ENCODE measurements at places on chromosomes 16 and 17. TPM values are rescaled to one million over a fixed set of nuclear protein-coding genes. Genes with fewer than 3 reads are reported as not detected.

DNA sequence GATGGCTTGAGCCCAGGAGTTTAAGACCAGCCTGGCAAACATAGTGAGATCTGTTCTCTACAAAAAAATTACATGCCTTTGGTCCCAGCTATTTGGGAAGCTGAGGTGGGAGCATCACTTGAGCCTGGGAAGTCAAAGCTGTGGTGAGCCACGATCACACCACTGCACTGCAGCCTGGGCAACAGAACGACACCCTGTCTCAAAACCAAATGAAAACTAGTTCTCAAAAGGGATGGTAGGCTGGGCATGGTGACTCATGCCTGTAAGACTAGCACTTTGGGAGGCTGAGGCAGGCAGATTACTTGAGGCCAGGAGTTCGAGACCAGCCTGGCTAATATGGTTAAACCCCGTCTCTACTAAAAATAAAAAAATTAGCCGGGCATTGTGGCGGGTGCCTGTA is 31.1 kb downstream of the PPM1D start:
- DNase-seq = no peak

DNA sequence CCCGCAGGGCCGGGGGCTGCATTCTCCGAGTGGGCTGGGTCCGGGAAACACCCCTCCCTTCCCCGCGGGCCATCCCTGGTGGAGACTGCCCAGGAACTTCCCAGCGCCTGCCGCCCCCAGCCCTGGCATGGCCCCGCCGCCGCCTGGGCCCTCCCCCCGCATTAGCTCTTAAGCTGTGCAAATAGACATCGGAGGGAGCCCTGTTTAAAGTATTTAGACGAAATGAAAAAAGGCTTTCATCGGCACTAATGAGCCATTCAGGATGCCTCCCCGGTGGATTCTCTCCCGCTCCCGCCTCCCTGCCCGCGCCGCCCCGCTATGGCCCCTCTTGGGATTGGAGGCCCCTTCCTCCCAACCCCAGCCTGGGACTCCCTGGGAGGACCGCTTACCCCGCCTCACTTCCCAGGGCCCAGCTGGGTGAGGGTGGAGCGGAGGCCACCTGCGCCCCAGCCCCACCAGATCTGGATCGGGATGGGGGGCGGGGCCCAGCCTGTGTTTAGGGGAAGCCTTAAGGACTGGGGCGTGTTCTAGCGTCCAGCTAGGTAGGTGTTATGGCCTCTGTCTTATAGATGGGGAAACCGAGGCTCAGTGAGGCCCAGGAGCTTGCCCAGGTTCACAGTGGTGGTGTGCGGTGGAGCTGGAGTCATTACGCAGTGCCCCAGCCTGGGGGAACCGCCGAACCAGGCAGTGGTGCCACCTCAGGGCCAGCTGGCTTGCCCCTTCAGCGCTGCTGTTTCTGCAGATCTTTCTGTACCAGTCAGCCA is 19.7 kb downstream of the SEZ6 start:
- no peak for DNase-seq

DNA sequence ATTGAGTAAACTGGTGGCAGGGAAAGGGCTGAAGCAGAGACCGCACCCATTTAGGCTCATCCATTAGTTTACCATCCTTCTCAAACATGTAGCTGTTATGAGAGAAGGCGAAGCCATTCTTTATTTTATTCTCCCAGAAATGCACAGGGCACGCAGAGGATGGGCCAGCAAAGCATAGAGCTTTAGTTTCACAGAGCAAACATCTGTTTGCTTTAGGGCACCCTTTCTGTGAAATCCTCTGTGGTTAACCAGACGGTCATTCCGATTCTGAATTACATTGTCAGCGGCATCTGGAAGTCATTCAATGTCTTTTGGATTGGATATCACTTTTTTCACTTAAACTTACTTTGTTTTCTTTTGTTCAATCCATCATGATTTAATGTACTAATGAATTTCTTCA is 96.0 kb downstream of the TOX3 start:
- no peak for DNase-seq

- DNase-seq = no peak
These were observed 9.6 kb downstream of the AFMID start for GRCh38 chr17:78196716-78197115.

DNA sequence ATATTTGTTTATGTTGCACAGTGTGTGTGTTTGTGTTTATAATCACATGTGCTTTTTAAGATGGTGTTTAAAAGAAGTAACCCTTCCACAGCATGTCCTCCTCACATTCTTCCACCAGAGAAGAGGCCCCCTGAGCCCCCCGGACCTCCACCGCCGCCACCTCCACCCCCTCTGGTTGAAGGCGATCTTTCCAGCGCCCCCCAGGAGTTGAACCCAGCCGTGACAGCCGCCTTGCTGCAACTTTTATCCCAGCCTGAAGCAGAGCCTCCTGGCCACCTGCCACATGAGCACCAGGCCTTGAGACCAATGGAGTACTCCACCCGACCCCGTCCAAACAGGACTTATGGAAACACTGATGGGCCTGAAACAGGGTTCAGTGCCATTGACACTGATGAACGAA is 69.2 kb downstream of the CDK12 start:
- no peak for DNase-seq

CANT1 gene
- 34.6 TPM for total RNA-seq

- DNase-seq = no peak
These were observed 345.7 kb downstream of the CDH13 start for GRCh38 chr16:82972331-82972919.

DNA sequence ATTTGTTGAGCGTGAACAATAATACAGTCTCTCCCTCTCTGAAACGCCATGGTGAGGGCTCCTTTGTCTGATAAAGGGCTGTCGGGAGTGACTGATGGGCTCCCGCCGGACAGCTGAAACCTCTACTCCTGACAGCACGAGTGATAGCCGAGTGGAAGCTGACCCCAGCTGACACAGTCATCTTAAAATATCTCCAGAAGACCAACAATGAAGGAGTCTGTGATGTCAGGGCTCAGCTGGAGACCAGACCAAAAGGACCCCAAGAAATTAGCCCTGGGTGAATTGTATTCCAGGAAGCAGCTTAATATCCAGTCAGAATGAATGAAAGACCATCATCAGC is 22.4 kb downstream of the CCDC182 start:
- DNase-seq = no peak

GRCh38 chr17:71527311-71527710 is 593.5 kb upstream of the SOX9 start:
- no peak for DNase-seq

- DNase-seq = no peak
These were observed 4.8 kb upstream of the LASP1NB start for GRCh38 chr17:38920374-38921291.

ITGAX gene
- total RNA-seq = 0.88 TPM

- no peak for DNase-seq
These were observed 5.2 kb downstream of the EPN2 start for GRCh38 chr17:19242323-19242722.

GRCh38 chr17:27106347-27106981 is 187.4 kb upstream of the WSB1 start:
- DNase-seq = no peak

DNA sequence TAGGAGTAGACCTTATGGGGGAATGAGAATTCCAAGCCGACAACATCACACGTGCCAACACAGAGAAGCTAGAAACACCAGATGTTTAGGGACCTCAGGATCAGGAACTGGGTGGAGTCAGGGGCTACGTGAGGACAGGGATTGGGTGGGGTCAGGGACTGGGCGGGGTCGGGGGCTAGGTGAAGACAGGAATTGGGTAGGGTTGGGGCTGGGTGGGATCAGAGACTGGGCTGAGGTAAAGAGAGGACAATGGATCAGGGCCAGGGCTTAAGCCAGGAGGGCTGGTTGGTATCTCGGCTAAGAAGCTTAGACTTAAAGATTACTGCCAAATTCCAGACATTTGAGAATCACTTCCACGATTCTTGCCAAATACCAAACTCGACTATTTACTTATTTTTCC is 11.6 kb downstream of the TEKT5 start:
- no peak for DNase-seq

Measured in naive thymus-derived CD8-positive, alpha-beta T cell (primary cell).